Stimulated activated CD4-positive, alpha-beta T cell treated with anti-CD3 and anti-CD28 coated beads, Interleukin-4, amount 100 ng/mL, for 1 hour (primary cell): ENCODE measurements at places on chromosomes 12 and 14.
A peak's percentile ranks its signal among the peaks of the same experiment; 100 is the strongest.

DNA sequence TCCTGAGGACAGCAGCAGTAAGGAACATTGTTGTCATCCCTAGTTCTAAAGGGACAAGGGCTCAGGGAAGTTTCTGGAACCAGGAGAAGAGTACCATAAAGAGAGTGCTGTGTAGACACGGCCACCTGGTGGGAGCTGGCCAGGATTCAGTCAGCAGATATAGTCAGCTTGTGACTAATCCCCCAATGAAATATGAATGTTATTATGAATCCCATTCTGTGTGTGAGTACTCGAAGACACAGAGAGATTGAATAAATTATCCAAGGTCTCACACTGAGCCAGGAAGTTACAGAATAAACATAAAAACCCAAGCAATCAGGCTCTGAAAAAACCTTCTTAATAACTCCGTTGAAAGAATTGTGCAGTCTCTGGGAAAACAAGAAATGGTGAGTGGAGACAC lies 1359.5 kb downstream of the AACS start:
- no peak for DNase-seq

DNA sequence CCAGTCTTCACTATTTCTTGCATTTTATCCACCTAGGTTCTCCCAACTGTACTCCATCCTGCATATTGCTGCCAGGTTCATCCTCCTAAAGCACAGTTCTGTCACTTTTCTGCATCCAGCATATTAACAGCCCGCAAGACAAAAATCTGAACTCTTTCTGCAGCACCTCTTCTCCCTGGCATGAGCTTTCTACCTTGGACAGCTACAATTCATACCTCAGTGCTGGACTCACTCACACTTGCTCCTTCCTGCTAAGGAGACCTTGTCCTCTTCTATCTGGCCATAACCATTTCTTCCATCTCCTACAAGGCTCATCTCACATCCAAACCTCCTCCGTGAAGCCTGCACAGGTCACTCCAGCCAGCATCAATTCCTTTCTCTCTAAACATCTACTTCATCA lies 170.1 kb upstream of the GRIP1 start:
- DNase-seq = no peak

GRCh38 chr12:10001171-10001776 lies 2.4 kb upstream of the CLEC1B start:
- DNase-seq = no peak

DNA sequence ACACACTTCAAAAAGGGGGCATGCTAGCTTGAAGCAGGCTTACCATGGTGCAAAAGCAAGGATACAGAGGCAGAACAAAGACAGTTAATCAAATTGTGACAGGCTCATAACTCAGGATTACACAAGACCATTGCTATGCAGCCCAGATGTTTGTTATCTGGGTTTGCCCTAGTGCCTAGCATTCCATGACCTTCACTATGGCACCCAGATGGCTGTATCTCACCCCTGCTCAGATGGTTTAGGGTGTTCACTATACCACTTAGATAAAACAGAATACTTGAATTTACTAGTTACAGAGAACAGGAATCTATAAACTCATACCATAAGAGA lies 56.2 kb downstream of the SDR9C7 start:
- no peak for DNase-seq

DNA sequence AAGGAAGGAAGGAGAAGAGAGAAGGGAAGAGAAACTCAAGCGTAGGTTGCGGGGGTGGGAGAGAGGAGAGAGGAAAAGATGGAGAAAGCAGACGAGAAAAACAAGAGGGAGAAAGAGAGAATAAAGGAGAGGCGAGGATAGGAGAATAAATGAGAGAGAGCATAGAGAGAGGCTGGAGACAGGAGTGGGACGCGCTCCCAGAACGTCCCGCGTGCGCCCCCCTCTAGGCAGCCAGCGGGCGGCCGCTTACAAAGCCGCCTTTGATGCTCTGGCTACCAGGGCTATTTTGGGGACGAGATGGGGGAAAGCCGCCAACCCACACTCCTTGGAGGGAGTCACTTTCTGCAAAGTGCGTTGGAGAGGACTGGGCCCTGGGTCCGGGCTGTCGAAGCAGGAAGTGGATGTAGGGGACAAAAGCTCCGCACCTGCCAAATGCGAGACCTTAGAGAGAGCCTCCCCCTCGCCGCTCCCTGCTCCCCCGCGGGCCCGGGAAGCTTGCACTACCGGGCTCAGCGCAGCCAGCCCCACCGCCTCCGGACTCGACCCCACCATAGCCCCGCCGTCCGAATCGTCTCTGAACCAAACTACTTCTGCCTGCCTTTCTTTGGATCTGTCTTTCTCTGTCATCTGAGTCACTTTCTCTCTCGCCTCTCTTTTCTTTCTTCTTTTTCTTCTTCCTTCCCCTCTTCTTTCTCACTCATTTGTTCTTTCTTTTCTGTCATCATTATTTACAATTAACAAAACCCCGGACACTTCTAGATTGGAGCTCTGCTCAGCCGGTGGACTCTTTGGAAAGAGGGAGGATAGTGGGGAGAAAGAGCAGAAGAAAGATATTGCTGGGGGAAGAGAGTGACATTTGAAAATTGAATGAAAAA lies 8.0 kb downstream of the ASCL1 start:
- DNase-seq = no peak

GRCh38 chr14:30808576-30808975 lies 65.8 kb upstream of the COCH start:
- no peak for DNase-seq

DNA sequence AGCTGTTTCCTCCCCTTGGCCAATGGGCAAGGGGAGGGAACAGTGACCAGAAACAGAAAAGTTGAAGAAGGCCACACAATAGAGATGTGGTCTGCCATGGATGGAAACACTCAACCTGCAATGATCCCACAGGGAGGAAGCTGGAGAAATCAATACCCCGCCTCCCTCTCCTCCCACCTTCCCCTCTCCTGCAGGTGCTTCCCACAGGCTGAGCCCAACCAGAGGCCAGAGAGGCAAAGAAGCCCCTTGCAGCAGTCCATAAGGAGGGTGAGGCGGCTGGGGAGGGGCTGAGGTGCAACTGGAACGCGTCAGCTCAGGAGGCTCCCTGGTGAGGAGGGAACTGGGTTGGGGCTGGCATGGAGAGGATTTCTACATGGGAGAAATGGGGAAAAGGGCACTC lies 84.0 kb downstream of the RNF34 start:
- no peak for DNase-seq

DNA sequence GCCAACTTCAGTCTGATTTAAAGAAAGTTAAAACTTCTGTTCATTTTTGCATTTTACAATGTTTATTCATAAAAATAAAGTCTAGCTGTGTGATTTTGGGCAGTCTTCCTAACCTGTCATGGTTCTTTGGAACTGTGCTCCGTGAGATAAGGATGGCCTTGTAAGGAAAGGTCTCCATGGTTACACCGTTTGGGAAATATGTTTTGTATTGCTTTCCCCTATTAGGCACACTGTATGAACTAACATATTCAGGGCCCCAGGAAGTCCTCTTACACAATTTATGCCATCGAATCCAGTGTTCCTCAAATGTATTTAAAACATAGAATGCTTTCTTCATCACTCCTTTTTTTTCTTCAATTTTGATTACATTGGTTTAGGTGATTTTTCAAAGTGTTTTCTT lies 54.5 kb downstream of the APAF1 start:
- DNase-seq = no peak

- no peak for DNase-seq
Measured at GRCh38 chr14:89370781-89371180, 46.3 kb downstream of the FOXN3 start.

DNA sequence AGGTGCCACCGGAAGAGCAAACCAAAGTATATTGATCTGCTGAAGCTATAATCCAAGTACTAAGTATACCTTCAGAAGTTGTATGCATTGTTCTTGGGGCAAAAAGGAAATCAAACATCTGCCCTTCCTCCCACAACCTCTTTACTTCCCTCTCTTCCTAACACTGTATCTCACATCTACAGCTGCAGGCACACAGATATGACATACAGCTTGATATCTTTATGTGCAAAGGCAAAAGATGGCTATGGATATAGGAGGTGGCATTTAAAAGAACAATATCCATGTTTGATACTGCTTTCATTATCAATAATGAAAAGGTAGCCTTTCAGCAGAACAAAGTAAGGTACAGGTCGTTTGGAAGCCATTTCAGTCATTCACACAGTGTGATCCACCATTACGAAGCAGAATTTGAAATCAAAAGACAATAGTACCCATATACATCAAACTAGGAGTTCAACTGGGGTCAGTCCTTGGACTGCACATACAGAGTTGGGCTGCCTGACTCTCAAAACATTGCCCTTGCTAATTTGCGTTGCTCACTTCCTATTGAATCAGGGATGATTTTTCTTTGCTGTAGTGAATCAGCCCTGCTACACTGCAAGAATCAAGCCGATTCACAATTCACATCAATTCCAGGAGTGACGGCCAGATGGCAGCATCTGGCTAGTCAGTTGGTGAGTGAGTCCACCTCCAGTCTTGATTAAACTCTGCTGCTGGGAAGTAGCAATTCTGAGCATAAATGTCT lies 8.9 kb downstream of the ANG start:
- DNase-seq = peak; percentile 60

GRCh38 chr12:51815571-51815970 lies 32.9 kb downstream of the FIGNL2 start:
- DNase-seq = no peak

DNA sequence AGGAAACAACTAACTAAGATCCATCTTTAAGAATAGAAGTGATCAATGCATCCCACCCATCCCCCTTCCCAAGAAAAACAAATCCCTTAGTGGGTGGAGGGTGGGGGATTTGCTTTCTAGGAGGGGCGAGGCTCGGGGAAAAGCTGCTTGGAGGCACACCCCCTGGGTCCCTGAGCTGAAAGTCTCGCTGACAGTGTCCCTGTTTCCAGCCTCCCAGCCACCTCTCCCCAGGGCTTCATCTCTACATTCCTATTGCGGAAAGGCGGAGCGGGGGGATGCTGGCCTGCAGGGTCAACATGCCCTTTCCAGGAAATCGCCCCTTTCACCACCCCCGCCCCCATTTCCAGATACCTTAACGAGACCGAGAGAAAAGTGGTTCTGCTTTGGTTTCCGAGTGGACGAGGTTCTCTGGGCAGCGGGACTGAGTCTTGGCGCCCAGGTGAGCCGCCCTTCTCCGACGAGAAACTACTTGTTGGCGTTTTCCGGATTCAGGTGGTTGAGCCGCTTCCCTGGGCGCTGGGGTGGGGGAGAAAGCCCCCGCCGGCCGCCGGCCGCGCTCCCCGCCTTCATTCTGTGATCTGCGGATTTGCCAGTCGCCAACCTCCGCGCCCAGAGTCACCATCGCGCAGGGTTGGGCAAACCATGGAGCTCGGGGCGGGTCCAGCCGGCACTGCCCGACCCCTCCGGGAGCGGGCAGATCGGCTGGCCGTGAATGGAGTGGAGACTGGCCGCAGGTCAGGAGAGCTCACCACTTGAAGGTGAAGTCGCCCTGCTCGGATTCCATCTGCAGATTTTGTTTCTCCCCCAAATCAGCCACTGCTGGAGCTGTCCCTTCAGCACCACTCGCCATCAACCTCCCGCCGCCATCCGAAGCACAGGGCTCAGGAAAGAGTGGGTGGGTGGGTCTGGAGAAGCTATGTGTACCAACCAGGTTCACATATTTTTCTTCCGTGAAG lies 505 bp downstream of the KCNC2 start:
- peak; percentile 19 for DNase-seq

- DNase-seq = no peak
Measured at GRCh38 chr12:119338593-119339363, 4.2 kb downstream of the CCDC60 start.

DNA sequence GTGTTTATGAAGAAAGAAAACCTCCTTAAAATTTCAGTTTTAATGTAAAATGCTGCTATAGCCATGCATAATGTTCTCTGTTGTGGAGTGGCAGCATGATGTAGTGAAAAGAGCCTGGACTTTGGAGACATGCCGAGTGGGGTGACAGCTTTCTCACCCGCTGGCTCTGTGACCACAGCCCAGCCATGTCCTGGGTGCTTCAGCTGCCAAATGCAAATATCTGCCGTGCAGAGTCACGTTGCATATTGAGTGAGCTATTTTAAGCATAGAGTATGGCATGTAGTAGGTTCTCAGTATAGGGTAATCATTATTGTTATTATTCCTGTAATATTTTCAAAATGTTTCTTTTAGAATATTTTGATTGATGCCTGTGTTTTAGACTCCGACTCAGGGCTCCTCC lies 15.5 kb upstream of the TCTN2 start:
- DNase-seq = no peak

GRCh38 chr14:45252366-45253069 lies 484 bp downstream of the MIS18BP1 start:
- peak; percentile 3 for DNase-seq

GRCh38 chr12:122947352-122947792 lies 18.9 kb downstream of the ABCB9 start:
- DNase-seq = no peak

DNA sequence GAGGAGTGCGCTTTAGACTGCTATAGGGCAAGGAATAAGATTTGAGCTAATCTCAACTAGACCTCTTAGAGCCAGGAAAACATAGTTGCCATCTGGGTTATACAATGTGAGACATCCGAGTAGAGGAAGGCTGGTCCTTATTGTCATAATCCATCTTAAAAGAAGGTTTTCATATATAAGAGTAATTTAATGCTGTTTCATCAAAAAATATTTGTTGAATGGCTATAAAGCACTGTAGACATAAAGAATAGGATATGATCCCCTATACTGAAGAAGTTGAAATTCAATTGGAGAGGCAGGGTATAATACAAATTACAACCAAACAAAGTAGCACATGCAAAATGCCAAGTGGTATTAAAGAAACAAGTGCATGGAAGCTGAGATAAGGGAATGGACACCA lies 294.5 kb downstream of the SSPN start:
- DNase-seq = no peak

GRCh38 chr12:4147031-4147481 lies 126.5 kb upstream of the CCND2 start:
- DNase-seq = no peak

GRCh38 chr12:132831771-132832170 lies 3.1 kb upstream of the GOLGA3 start:
- no peak for DNase-seq

DNA sequence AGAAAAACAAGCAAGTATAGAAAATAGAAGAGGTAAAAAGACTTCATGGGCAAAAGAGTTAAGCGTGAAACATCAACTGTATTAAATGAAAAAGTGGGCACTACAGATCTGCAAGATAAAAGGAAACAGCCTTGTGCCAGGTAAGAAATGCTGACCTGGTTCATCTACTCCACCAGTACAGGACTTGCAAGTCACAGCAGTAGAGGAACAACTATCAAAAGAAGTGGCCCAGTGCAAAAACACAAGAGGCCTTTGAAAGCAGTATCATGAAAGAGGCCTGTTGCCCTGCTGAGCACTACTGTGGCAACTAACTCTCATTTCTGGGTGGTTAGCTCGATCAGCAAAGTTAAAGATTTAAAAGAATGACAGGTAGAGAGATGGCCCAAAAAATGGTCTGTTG lies 10.5 kb downstream of the DHRS7 start:
- DNase-seq = no peak
